ENCODE measurements at places on chromosomes 12 and 14. TPM values are rescaled to one million over a fixed set of nuclear protein-coding genes. Genes with fewer than 3 reads are reported as not detected.

MYO1H gene
- not detected for total RNA-seq

GRCh38 chr14:55910601-55911243, 207.5 kb upstream of the PELI2 start:
- no peak for DNase-seq

DNA sequence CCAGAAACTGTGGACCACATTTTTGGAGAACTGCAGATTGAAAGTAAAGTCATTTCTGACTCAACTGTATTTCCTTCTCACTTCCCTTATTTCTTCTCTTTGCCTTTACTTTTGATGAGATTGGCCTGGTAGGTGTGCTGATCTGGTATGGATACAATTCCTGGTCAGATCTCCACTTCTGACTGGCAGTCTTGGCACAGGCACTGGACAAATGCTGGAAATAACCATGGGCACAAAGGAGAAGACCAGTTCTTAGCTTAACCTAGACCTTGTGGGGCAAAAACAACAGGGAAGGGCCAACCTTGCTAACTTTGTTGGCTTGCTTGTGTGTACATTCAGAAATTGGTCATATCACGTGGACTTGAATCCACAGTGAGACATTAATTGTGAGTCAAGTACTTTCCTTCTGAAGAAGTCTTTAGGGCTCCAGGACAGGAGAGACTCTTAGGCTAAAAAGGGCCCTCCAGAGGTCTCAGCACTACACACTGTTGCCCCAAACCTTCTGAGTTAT, 75.0 kb downstream of the DIP2B start:
- no peak for DNase-seq

GRCh38 chr12:2856051-2856450, 788 bp downstream of the TEX52 start:
- DNase-seq: no peak

DNA sequence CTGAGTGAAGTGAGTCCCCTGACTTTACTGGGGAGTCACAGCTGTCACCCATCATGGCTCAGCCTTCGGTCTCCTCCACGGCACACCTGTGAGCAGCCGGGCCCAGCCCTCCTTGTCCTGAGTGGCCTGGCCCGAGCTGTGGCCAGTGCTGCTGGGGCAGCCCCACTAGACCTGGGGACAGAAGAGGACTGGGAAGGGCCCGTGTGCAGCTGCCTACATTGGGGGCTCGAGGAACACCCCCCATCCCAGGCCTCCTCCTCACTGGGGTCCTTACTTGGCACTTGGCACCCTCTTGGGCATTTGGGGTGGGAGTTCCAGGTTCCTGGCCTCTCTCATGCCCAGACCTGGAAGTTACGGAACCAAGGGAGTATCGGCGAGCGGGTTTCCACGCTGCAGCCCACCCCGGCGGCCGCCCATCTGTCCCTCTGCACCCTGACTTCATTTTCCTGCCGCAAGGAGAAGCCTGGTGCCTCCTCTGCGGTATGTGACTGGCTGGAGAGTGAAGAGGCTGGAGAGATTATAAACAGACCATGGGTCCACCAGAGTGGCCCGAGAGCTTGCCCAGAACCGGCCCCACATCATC, 179.7 kb downstream of the KIF26A start:
- DNase-seq: no peak

GRCh38 chr12:3632754-3633153, 120.2 kb downstream of the CRACR2A start:
- no peak for DNase-seq

All from tibial nerve (tissue), 4 donors.